IMR-90 (cell line): ENCODE measurements at places on chromosomes 5 and 9. TPM values are rescaled to one million over a fixed set of nuclear protein-coding genes. Genes with fewer than 3 reads are reported as not detected.

Gene FYB1
- total RNA-seq, result not detected in 2 replicates

Gene GDNF
- 0.18 and 0.28 TPM in 2 replicates for total RNA-seq

Gene WNT8A
- not detected in 2 replicates for total RNA-seq

Gene SLC25A2
- 0.28 TPM in 1 of 2 replicates, not detected in the other for total RNA-seq

Gene IFNA13
- not detected in 2 replicates for total RNA-seq

Gene FCN2
- not detected in 2 replicates for total RNA-seq

Gene SLC34A3
- not detected in 2 replicates for total RNA-seq

Gene CEP78
- total RNA-seq, result 18.3 and 21.4 TPM in 2 replicates

- no peak for DNase-seq
Measured at GRCh38 chr9:82797534-82797933, 265.4 kb downstream of the RASEF start.

GRCh38 chr5:156223547-156223946 lies 103.4 kb upstream of the SGCD start:
- DNase-seq, result no peak

- DNase-seq, result no peak
Measured at GRCh38 chr5:110536120-110537115, 190.1 kb downstream of the TMEM232 start.

GRCh38 chr9:75601280-75601679 lies 289.2 kb upstream of the PCSK5 start:
- DNase-seq, result no peak

- DNase-seq, result peak; percentile 80
Measured at GRCh38 chr9:69865986-69866385, 45.4 kb downstream of the CFAP95 start.

GRCh38 chr5:138438724-138439476 lies at the start of gene REEP2:
Gene REEP2, plus strand, starts transcription at chr5:138439057. Its CDS starts 152 bp downstream, at chr5:138439209.
- DNase-seq, result peak; percentile 47

- peak; percentile 36 for DNase-seq
Measured at GRCh38 chr5:120808606-120809005, 344.5 kb downstream of the PRR16 start.

DNA sequence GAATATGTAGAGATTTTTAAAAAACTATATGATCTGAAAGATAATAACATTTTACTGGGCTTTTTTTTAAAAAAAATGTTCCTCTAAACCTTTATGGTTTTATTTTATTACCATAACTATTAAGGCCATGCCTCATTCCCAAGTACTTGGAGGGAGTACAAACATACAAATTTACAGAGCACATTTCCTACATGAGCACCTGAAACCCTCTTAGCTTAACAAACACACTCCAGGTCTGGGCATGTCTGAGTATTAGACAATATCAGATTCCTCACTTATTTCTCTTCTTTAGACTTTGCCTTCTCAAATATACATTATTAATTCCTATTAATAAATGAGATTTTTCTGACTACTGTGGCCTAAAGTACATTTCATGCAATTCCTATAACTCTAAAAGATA lies 319.2 kb downstream of the SLCO4C1 start:
- DNase-seq, result no peak
